ENCODE measurements at places on chromosomes 2 and 18.

- no peak for DNase-seq
These were observed 1.0 kb downstream of the ZCCHC2 start for GRCh38 chr18:62523631-62524439.

DNA sequence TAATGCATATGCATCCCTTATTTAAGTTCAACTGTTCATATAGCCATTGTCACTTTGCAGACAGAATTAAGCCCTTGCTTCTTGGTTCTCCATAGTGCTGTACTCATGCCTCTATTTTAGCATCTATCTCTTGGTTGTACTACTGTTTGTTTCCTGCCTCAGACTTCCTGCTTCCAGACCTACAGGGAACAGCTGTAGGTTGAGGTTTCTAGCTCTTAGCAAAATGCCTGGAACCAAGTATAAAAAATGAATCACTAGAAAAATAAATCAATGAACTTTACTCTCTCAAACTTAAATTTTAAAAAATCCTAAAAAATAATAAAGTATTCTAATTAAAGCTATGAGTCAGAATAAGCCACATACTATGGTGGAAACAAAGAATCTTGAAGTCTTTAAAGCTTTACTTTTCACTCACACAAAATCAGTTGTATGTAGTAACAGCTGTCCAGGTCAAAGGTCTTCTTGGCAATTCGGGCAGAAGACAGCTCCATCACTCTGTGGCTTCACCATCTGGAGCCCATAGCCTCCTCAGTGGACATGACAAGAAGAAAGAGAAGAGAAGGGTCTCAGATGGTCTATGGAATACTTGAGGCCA, 1228.1 kb upstream of the GYPC start:
- DNase-seq = no peak

- DNase-seq = no peak
These were observed 57.3 kb upstream of the SULT1C3 start for GRCh38 chr2:108182489-108182888.

DNA sequence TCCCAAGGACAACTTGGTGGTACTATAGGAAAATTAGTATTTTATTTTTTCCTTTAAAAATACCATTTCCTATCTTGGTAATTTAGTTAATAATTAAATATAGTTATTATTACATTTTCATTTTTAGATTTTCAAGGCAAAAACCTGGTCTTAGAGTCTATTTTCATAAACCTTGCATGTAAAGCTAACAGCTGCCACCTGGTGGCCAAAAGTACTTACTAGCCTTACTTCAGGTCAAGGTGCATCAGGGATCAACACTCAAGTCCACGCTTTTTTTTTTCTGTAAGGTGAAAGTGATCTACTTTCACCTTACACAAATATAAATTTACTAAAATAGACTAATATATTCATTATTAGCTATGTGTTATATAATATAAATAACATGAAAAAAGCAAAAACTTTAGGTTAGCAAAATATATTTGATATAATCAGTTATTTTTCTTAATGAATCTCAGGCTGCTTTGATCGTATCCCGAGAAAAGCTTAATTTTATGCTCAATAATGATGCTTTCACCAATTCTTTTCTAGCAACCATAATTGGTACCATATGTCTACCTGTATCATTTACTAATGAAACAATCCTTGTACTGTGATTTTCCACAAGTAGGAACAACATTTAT, 62.5 kb downstream of the RELCH start:
- peak; percentile 69 for DNase-seq

DNA sequence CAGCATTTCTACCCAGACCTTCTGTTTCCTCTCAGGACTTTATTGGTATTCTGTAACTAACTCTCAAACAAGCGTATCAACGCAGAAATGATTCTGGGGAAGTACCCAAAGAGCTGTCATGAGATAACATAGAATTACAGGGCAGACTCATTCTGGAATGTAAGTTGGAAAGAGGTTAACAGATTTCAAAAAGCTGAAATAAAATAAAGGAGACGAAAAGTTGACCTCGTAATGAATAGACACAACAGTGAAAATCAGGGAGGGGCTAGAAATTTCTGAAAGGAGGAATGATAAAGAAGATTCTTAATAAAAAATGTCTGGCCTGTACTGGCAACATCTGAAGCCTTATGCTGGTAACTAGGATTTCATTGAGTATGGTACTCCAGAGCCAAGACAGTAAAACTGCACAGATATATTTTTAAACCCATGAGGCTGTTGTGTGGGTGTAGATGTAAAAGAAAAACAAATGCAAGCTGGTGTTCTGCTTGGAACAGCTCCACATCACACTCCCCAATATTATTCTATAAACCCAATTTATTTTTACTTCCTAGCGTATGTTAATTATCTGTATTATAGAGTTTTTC, 23.9 kb downstream of the RBMS1 start:
- no peak for DNase-seq

DNA sequence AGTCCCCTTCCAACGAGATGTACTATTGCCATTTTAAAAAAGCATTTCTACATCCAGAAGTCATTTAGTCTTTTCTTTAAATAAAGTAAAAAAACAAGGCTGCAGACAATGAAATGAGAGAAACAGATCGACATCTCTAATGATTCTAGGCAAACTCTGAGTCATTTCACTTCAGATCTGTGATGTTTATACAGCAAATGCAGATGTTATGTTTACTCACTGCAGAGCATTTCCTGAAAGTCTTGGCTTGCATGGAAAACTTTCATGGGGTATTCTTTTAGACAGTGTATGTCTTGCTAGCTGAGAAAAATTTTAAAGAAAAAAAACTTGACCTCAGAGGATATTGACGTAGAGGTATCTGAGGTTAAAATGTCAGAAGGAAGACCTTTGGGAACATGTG, 797.4 kb downstream of the CNTNAP5 start:
- no peak for DNase-seq

- DNase-seq = no peak
These were observed 44.4 kb upstream of the LRRTM1 start for GRCh38 chr2:80348953-80349352.

GRCh38 chr2:227204452-227204851, 40.0 kb downstream of the COL4A3 start:
- no peak for DNase-seq

GRCh38 chr2:126495189-126495588, 160.8 kb upstream of the GYPC start:
- DNase-seq = no peak

DNA sequence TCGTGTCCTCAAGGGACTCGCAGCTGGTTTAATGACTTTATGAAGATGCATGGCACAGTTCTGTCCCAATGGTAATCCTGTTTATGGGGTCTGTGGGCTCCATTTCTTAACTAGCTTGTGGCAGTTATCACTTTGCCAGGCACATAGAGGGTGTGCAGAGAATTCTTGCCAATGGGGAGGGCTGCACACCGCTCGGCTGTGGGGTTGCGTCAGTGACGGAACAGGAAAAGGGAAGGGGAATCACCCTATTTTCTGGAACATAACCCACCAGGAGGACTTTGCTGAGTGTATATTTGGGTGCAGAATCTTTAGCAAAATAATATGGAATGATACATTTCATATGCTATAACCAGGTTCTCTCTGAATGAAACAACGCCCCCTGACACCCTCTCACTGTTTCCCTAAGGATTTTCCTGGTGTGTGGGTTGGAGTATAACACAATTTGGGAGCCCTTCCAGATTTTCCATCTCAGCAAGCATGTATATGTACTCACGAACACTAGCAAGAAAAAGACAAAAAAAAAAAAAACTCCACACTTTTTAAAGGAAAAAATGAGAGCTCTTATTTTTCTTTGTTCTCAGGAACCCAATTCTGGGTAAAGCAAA, 43.9 kb upstream of the TRIB2 start:
- DNase-seq = no peak

DNA sequence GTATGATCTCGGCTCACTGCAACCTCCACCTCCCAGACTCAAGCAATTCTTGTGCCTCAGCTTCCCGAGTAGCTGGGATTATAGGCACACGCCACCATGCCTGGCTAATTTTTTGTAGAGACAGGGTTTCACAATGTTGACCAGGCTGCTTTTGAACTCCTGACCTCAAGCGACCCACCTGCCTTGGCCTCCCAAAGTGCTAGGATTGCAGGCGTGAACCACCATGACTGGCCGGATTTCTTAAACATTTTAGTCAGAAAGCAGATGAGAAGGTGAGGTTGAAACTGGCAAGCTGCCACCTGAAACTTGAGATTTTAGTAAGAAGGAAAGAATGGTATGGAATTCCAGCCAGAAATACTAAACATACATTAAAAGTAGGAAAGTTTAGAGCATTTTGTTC, 31.9 kb downstream of the KLHL23 start:
- DNase-seq = no peak

DNA sequence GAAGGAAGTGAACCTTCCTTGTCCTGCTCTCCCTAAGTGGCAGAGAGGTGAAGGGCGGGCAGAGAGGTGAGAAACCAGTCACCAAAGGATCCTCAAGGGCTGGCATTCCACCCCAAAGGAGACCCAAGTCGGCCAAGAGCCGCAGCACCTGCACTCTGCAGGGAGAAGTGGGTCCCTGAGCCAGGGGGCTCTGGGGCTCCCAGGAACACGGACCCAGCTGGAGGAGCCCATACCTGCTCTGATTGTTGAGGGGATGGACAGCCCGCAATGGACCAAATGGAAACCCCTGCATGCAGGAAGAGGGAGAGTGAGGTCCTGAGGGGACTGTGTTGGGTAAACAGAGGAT, 233.3 kb downstream of the ATAD2B start:
- no peak for DNase-seq

GRCh38 chr2:46763861-46764260, 151.7 kb downstream of the MCFD2 start:
- DNase-seq = no peak

DNA sequence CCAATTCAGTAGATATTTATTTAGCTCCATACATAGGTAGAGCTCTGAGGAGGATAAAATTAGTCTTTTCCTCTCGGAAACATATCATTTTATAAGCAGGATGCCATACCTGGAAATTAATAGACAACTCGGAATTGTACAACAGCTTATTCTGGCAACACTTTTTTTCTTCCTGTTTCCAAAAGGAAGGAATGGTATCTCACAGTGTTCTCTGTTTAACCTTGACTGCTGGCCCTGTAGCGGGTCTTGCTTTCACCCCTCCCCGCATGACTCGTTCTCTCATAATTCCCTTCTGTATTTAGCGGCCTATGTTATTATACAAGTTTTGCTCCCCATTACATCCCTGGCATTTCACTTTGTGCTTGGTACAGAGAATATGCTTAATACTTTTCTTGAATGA, 2.5 kb upstream of the KYNU start:
- DNase-seq = no peak

- peak; percentile 81 for DNase-seq
These were observed 109.8 kb downstream of the AOX1 start for GRCh38 chr2:200695601-200696000.

DNA sequence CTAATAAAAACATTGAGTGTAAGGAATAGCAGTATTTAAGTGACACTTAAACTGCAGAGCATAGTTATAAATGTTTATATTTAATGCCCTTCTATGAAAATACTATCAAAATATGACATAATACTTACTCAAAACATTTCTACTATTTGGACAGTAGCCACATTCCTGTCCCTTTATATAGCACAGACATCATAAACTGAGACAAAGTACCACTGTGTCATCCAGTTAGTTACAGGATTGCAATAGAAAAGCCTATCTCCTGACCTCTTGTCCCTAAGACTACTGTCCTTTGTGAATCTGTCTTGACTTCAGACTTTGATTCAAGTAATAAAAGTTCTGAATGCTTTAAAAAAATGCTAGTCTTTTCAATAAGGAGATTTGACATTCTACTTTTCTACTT, 1528.5 kb upstream of the NXPH2 start:
- no peak for DNase-seq

DNA sequence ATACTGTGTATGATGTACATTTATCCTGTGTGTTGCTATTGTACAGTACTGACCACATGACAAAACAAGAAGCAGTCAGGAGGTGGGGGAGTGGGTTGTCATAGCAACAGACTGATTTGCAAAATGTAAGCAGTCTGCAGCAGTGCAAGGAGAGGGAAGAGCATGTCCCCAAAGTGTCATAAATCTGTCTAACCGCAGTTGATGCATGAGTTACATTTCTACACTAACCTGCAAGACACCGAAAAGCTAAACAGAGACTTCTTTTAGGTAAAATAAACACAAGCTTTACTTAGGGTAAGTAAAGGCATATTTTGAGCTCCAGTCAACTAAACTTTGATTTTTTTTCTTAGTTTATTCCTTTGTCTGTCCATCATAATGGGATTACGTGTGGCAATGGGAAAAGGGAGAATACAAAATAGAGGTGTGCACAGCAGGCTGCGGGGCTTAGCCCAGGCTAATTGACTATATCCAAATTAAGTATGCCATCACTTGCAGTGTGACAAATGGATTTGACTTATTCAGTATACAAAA, 134.5 kb downstream of the MEIS1 start:
- no peak for DNase-seq

GRCh38 chr2:1238598-1239138, 174.6 kb upstream of the TPO start:
- DNase-seq = peak; percentile 45

GRCh38 chr18:79465392-79465991, 69.8 kb downstream of the NFATC1 start:
- no peak for DNase-seq

GRCh38 chr2:120673571-120674061, 62.1 kb upstream of the GLI2 start:
- DNase-seq = no peak

DNA sequence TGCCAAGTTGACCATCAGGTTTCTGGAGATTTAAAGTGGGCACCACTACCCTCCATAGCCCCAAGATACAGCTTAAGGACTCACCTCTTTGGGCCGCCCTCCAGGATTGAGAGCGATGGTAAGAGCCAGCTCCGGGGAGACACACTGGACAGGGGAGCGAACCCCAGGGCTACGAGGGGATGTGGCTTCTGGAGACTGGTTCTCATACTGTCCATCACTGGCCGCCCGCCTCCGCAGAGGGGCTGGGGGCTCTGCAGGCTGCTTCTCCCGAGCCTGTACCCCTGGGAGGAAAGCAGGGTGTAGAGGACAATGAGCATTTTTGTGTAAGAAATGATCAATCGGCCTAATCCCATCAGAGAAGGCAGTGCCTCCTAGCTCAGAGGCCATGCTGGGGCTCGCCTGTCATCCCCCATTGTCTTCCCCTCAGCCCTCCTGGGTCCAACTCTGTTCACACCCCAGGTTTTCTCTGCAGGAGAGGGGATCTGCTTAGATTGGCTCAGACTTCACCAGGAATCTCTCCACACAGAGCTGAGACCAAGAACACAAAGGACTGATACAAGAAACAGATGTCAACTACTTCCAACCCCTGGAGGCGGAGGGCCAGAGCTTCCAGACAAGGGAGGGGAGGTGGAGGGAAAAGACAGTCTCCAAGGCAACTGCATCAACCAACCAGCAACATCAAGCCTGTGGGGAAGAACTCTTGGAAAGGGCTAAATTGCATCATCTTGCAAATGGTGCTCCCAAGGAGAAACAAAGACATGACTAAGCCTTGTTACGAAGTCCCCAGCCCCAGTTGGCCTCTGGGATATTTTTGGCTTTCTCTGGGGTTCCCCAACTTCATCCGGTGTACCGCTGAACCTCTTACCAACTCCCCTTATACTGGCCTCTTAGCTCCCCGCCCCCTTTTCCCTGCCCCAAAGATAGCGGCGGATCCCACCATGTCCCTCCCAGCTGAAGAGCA, 166.6 kb downstream of the TNS1 start:
- no peak for DNase-seq

Data from GDM1 (cell line).